ENCODE measurements at places on chromosomes 11 and 22.

GRCh38 chr22:29328055-29328454, 12.6 kb upstream of the RASL10A start:
- no peak for DNase-seq

GRCh38 chr11:67614730-67615714, 8.3 kb downstream of the NDUFV1 start:
- peak; percentile 22 for DNase-seq

- DNase-seq, result no peak
Observed at GRCh38 chr11:69569306-69570200, 71.4 kb upstream of the CCND1 start.

GRCh38 chr11:122877732-122878131, 4.8 kb upstream of the JHY start:
- DNase-seq, result no peak

- DNase-seq, result peak; percentile 74
Observed at GRCh38 chr22:37545703-37546436, 14.4 kb upstream of the CDC42EP1 start.

DNA sequence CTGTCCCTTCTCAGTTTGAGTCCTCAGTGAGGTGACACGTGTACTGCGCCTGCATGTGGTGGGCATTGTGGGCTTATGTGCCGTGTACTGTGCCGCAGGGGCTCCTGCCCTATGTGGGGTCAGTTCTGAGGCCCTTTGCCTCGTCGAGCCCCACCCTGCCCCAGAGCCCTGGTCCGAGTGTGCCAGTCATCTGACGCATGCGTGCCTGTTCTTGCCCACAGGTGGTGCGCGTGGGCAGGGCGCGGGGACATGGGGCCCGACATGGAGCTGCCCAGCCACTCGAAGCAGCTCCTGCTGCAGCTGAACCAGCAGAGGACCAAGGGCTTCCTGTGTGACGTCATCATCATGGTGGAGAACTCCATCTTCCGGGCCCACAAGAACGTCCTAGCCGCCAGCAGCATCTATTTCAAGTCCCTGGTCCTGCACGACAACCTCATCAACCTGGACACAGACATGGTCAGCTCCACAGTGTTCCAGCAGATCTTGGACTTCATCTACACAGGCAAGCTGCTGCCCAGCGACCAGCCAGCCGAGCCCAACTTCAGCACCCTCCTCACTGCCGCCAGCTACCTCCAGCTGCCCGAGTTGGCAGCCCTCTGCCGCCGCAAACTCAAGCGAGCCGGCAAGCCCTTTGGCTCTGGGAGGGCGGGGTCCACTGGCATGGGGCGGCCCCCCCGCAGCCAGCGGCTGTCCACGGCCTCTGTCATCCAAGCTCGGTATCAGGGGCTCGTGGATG, 22.3 kb upstream of the TMEM191C start:
- no peak for DNase-seq

GRCh38 chr22:17882727-17883126, 108.5 kb upstream of the BID start:
- DNase-seq, result no peak

- DNase-seq, result no peak
Observed at GRCh38 chr11:102253020-102253715, 64.1 kb upstream of the BIRC3 start.

- no peak for DNase-seq
Observed at GRCh38 chr11:10268746-10269488, 25.1 kb downstream of the SBF2 start.

DNA sequence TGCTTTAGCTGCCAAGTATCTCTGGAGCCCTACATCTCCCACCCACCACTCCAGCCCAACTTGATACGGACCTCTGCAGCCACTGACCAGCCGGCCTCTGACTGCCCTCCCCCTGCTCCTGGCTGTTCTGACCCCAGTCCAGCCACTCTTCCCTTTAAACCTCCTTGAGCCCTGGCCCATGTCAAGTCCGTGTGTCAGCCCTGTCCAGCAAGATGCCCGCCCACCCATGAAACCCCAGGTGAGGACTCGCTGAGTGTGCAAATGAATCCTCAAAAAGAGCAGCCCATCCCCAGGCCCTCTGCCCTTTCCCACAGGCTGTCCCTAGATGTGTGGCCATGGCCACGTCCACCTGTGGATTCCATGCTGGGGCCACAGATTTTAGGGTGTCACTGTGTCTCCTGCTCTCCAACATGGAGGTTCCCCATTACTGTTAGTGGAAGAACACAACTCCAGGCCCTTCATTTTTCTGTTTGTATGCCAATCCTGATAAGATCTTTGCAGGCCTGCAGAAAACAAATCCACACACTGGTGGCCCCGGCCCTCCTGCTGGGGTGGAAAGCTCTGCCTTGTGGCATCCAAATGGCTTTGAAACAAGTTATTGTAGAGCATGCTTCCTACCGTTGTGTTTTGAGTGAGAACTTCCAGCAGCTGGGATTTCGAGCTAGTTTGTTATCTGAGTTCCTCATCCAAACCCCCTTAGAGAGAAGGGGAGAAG, 22.7 kb upstream of the ADORA2A start:
- no peak for DNase-seq

DNA sequence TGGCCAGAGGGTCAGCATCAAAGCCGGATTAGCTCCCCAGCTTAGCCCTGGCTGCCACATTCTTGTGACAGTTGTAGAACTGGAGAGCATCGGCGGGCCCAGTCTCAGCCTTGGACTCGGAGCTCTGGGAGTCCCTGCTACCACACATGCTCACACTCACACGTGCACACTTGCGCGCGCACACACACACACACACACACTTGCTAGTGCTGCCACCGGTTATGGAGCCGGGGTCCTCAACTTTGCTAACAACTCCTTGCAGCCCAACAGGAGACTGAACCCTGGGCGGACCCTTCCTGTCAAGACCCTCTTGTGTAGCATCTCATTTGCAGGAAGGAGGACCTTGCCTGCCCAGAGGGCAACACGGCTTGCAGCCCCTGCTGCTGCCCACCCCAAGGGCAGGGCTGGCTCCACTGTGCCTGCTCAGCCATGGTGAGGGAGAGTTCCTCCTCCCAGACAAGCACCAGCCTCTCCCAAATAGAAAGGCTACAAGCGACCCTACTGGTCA, 107.6 kb downstream of the WNT7B start:
- no peak for DNase-seq
